Fibroblast of villous mesenchyme (primary cell): ENCODE measurements at places on chromosomes 11 and 22. TPM values are rescaled to one million over a fixed set of nuclear protein-coding genes. Genes with fewer than 3 reads are reported as not detected.

DNA sequence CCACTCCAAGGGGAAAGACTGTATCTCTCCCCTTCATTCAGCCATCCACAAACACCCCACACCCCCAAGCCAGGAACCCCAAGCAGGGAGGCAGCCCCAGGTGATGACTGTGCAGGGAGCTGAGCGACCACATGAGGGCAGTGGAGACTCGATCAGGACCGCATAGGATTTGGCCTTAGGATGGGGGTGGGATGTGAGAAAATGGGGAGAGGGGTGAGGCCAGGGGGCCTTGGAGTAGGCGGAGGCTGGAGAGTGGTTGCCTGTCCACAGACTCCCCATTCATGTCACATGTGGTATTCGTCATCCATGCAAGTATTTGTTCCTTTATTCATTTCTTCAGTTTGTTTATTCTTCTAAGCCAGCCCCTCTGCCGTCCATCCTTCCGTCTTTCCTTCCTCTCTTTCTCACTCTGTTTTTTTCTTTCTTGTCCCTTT lies 2.7 kb upstream of the RHOD start:
- DNase-seq = peak; percentile 41

Gene APOL1
- total RNA-seq = 12.9 and 21.6 TPM in 2 replicates

Gene BAIAP2L2
- total RNA-seq = 2.3 and 3.0 TPM in 2 replicates

DNA sequence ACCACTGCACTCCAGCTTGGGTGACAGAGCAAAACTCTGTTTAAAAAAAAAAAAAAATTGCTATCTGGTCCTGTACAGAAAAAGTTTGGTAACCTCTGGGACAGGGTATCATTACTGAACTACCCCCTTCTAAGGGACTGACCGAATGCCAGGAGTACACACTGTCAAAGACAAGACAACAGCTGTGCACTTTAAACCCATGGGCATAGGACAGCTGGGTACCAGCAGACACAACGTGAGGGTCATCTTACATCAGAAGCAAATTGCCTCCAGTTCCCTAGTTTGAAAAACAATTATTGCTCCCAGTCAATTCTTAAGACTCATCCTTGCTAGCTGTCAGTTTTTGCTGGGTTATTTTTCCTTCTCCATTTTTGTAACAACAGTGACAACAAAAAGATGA lies 17.8 kb downstream of the CD59 start:
- DNase-seq = no peak

- DNase-seq = no peak
Observed at GRCh38 chr22:37090920-37091695, 18.4 kb downstream of the TMPRSS6 start.

Gene OR52H1
- 0.32 and 0.86 TPM in 2 replicates for total RNA-seq

GRCh38 chr22:38164551-38164918 lies 17.1 kb downstream of the PLA2G6 start:
- DNase-seq = no peak

GRCh38 chr11:125923012-125923579 lies 18.8 kb downstream of the DDX25 start:
- DNase-seq = peak; percentile 74
